ENCODE measurements at places on chromosomes 12 and 14. TPM values are rescaled to one million over a fixed set of nuclear protein-coding genes. Genes with fewer than 3 reads are reported as not detected.

- no peak for DNase-seq
Measured at GRCh38 chr14:83828406-83828805, 1701.5 kb upstream of the FLRT2 start.

DNA sequence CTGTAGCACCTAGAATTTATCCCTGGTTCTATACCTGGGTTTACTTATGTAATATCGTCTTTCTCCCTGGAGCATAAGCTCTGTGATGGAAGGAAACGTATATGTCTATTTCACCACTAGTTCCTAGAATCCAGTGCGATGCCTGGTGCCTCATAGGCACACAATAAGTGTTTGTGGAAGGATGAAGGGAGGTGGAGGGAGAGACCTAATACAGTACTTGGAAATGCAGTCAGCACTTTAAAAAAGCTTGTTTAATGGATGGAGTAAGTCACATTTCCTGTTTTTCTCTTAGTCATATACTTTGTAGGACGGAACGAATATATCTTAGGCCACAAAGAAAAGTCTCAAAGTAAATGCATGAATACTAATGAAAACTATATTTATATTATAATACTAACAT, 186.5 kb upstream of the HMGA2 start:
- DNase-seq: no peak

DNA sequence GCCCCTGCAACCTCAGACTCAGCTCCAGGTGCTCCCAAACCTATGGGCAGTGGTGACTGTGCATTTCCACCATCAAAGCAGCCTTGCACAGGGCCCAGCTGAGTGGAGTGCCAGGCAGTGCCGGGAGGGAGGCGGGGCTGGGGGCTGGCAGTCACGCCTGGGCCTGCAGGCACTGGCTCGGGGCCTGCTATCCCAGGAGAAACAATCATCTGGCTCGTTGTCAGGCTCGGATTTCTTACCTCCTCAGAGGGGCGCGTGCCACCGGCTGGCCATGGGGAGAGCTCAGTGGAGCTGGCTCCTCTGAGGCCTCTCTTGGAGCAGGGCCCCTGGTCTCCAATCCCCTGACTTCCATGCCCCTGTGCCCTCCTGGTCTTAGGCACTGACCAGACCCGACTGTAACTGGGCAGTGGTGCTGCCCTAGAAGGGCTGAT, 20.2 kb upstream of the PPP1R13B start:
- no peak for DNase-seq

The PIWIL1 gene
- total RNA-seq: not detected

DNA sequence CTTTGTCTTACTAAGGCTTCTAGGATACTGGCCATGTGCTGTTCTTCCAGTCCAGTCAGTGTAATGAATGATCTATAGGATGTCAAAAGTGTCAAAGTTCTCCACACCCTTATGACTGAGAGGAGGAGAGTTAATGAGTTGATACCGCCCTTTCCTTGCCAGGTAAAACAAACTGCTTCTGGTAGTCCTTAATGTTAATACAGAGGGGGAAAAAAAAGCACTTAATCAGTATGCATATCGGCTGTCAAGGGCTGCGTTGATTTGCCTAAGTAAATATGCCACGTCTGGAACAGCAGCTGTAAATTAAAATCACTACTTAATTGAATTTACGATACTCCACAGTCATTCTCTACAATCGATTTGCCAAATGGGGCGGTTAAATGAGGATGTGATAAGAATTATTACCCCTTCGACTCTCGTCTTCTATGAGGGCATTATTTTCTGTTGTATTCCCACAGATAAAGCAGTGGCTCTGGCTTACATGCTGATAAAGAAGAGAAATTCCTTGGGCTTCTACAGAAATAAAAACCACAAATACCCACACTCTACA, 416.0 kb downstream of the KCNH5 start:
- no peak for DNase-seq
